Umbilical cord (tissue), 2 donors: ENCODE measurements at places on chromosomes 7 and 10. TPM values are rescaled to one million over a fixed set of nuclear protein-coding genes. Genes with fewer than 3 reads are reported as not detected.

GRCh38 chr7:56033671-56034432 lies 17.4 kb downstream of the PSPH start:
- peak; percentile 88 for DNase-seq

Gene SFTPA1
- total RNA-seq: 0.48 TPM

DNA sequence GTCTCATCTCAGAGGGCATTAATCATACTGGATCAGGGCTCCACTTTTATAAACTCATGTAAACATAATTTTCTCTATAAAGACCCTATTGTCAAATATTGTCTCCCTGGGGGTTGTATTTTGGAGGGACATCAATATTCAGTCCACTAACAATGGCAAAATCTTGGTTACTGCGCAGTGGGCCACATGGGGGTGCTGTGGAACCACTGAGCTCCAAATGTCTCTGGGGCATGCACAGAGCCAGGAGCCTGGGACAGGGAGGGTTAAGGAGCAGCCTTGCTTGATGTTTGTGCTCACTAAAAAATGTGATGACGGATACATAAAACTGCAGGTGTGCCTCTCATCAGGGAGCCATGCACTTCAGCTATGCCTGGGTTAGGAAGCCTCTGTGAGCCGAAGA lies 62.1 kb upstream of the PRSS58 start:
- DNase-seq: no peak

GRCh38 chr7:149225656-149226055 lies 13.8 kb upstream of the ZNF212 start:
- DNase-seq: no peak

GRCh38 chr7:157405914-157406810 lies 69.4 kb downstream of the DNAJB6 start:
- DNase-seq: no peak

DNA sequence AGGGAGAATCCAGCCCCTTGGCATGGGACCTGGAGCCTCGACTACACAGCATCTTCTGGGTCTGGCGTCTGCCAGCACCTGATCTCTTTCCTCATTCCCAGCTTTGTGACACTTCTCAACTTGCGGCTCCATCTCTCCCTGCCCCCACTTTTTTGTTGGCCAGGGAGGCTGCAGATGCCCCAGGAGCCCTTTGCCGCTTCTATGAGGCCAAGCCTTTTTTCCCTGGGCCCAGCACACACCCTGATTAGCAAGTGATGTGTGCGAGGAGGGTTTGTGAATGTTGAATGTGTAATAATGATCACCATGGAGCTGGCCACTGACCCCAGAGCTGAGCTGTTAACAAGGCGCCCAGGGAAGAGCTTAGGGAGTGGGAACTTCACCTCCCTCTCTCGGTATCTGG lies 4.4 kb downstream of the EVX1 start:
- DNase-seq: no peak

DNA sequence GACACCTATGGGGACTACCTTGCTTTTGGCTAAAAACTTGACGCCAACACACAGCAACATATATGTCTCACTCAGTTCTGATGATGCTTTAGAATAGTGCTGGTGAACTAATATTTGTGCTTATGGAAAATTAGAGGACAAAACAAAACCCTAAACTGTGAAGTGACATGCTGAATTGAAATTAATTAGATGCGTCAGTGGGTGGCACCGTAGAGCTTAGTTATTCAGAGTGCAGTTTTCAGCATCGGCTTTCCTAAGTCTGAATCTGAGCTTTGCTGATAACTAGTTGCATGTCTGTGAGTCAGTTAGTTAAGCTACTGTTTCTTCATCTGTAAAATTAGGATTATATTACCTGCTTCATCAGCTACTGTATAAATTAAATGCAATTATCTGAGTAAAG lies 245.0 kb upstream of the SORCS1 start:
- DNase-seq: peak; percentile 28

DNA sequence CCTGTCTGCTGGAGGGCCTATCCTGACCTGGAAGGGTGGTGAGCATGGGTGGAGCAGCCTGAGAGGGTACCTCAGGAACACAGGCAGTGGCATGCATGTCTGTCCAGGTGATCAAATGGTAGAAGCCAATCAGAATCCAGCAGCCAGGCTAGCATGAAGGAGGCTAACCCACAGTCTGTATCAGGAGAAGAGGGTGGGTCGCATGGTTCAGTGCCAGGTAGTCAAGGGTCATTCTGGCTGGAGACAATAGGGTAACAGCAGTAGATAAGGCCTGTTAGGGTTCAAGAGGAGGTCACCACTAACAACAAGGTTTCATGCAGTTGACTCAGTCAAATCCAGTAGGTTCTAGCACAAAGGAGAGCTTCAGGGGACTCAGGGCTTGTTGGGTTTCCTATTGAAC lies 10.4 kb downstream of the ALDH18A1 start:
- no peak for DNase-seq

- peak; percentile 37 for DNase-seq
Observed at GRCh38 chr10:123472606-123473005, 193.5 kb upstream of the GPR26 start.

Gene TMEM273
- total RNA-seq: 1.4 TPM

DNA sequence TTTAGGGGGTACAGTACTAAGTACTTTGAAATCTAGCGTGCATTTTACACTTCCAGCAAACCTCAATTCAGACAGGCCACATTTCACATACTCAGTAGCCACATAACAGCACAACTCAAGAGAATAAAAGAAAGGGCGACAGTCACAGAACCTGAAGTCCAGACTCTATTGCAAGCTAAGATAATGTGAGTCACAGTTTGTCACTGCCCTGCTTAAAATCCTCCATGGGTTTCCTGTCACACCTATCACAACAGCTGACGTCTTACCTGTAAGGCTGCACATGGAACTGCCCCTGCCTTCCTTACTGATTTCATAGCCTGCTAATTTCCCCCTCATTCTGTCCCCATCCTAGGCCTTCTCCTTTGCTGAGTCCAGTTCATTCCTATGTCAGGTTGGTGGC lies 16.1 kb upstream of the CDK14 start:
- DNase-seq: no peak

- peak; percentile 38 for DNase-seq
Observed at GRCh38 chr7:92987095-92987494, 130.7 kb downstream of the SAMD9 start.

DNA sequence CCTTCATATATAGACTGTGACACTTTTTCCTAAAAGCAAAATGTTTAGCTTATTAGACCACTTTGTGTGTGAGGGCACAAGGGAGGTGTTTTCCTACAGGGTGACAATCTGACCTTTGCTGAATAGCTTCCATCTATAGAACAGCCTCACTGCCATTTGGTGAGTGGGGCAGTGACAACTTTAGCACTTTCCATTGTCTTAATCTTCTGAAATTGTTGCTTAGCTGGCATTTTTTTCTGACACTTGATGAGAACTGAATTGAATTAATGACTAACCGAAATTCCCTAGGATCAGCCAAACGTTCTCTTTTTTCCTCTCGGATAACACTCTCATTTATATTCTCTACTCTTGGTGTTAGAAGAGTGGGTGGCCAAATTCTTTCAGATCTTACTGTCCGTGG lies 30.2 kb downstream of the KDM7A start:
- no peak for DNase-seq

GRCh38 chr7:81604075-81604807 lies 165.6 kb downstream of the HGF start:
- DNase-seq: no peak

GRCh38 chr10:128563904-128564303 lies 437.7 kb upstream of the MKI67 start:
- DNase-seq: no peak

Gene PLXNA4
- total RNA-seq: 34.9 TPM
